ENCODE measurements at places on chromosomes 2 and 18.

DNA sequence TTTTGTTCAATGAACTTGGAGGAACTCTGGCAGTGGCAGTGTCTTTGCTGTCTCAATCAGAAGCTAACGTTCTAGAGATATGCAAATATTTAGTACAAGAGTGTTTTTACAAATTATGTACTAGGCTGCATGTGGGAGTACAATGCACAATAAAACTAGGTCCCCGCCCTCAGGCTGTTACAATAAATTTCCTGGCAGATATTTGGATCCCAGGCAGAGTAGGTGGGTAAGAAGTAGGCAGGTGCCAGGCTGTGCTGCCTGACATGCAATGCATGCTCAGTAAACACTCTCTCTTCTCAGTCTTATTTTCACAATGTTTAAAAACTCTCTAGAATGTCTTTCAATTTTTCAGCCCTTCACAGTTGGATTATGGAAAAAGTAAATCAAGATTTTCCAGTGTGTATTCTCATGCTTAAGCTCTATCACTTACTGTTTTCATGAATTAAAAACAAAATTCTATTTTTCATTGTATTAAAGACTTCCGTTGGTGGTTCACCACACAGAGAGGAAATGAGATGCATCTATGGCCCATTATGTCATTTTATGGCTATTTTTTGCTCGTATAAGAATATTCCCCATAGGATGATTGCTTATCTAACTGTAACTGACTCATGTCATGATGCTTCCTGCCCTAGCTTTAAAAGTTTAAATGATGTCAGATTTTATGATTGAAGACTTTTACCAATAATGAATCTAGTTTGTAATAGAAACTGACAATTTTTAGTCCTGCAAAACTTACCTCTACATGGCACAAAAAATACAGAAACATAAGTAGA lies 346.1 kb downstream of the RND3 start:
- DNase-seq = no peak

DNA sequence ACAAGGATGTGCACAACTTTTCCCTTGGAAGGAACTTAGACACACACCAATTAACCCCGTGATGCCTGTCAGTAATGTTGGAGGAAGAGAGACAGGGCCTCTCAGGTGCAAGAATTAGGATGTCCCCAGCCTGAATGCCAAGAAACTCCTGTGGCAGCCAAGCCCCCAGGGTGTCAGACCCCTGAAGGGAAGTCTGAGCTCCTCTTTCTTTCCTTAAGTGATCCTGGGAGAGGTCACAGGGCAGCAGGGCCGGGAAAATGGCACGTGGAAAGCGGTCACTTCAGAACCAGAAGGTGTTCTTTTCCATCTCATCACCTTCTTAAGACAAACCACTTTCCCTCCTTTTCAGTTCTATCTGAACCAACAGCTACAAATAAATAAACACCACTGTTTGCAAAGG lies 185.9 kb downstream of the ANAPC1 start:
- DNase-seq = no peak

DNA sequence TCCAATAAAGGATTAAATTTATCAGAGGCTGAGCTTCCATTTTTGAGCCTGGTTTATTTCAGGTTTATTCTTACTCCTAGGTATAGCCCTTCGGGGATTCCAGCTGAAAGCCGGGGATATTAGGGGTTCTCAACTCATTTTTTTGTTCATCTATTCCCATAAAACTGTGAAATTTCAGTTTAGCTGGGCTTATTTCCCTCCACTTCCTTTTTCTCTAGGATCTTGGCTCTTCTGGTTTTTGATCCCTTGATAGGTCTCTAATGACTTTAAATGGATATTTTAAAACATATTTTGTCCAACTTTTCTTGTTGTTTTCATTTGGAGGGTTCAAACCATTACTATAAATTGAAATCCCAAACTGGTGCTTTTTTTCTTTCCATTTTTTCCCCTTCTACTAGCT lies 23.6 kb upstream of the ZNF512 start:
- DNase-seq = no peak

DNA sequence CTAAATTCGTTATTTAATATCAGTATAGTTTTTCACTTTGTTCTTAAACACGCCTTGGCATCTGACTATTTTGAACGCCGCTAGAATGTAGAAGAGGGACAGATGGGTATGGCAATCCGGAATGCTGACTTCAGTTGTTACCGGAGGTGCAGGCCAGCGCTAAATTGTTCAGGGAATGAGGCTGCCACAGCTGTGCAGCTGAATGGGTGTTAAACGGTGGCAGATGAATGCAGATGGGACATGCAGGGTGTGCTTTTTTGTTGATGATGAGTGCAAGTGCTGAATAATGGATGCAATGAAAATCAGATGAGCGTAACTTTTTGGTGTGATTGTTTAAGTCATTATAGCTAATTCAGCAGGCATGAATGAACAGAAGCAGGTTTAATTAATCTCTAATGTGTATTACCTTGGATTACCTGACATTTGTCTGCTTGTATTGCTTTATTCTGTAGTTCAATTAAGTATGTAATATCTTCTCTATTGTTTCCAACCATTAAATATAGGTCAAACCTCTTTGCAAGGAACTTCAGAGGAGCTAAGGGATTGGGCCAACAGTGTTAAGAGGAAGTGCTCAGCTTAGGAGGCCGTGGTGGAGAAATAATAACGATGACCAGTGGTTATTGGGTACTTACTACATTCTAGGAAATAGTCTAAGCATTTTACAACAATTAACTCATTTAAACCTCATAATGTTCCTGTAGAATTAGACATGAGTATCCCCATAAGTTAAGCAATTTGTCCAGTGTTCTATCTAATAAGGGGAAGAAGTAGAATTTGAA lies 11.9 kb upstream of the CREG2 start:
- DNase-seq = no peak

- DNase-seq = no peak
These were observed 52.5 kb upstream of the FAM136A start for GRCh38 chr2:70354264-70354949.

DNA sequence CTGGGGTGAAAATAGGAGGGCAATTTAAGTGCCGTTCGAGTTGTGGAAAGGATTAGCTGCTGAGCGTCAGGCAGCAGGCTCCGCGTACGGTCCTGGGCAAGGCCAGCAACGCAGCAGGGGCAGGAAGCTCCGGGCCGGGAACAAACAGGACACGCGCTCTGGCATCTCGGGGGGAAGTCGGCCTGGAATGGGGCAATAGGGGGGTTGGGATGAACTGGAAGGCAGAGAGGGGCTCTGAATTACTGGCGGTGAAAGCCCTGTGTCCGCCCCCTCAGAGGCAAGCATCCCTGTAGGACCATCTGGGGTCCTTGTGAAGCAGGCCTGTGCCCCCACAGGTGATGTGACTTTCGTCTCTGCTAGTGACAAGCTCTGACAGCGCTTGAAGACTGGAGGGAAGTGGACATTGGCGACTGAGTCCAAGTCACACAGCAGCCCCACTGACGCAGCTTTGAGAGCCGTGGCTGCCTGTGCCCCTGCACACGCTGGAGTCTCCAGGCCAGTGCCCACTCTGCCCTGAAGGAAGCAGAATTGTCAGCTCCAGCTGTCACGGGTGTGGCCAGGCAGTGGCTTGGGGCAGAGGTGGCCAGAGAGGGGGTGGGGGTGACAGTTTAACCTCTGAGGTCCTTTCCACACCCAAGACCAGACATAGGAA lies 22.3 kb downstream of the GPR35 start:
- no peak for DNase-seq

GRCh38 chr2:107325981-107326786 lies 440.2 kb upstream of the ST6GAL2 start:
- DNase-seq = no peak

- DNase-seq = peak; percentile 93
These were observed 134.8 kb downstream of the DDX1 start for GRCh38 chr2:15726321-15727057.

DNA sequence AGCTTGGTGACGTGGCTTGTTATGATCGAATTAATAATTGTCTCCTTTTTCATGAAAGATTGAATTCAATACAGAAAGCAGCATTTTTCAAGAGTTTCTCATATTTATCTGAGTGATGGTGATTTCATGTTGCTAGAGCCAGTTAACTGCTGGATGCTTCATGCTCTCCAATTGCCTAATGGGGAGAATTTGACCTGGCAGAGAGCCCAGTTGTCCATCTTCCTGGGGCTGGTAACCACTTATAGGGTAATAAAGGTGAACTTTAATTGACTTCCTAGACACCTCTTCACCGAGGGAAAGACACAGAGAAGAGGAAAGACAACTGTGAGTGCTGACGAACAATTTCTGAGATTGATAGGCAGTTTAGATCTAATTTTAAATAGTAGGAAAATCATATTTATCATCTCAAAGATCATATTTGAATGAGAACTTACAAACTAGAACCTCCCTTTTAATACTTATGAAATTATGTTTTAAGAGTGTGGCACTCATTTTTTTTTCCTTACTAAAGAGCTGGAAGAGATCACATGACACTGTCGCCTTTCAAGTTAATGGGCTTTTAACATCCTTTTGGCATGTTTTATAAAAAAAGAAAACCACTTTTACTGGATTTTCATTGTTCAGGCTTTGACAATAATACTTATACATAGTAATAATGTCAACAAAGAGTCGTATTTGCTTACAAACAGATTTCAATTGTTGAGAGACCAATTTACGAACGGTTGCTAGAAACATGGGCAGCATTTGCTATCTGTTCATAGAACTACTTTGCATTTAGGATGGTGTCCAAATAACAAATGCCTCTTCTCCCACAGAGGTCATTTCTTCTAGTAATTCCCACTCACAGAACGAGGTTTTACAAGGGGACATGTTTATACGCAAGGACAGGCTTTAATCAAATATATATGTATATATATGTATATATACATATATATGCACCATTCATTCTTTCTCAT lies 153.3 kb downstream of the RAPGEF4 start:
- DNase-seq = no peak

GRCh38 chr2:187698374-187699110 lies 144.3 kb upstream of the TFPI start:
- no peak for DNase-seq

DNA sequence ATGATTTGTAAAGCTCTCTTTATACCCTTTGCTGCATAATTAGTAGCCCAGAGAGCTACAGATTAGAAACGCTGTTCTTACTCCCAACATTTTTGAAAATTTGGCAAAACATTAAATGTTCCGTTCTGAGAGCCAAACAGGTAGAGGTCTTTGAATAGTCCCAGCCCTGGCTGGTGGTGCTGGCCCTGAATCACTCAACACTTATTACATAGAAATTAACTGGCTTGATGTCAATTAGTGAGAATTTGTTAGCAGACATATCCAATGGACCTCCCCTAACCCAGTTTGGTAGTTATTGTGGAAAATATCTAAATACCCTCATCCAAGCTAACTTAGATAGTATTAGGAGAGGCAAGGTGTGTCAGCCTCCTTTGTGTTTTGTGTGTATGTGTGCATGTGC lies 440.7 kb downstream of the MTX2 start:
- no peak for DNase-seq

- peak; percentile 75 for DNase-seq
These were observed 13.1 kb upstream of the LHCGR start for GRCh38 chr2:48768669-48769068.

DNA sequence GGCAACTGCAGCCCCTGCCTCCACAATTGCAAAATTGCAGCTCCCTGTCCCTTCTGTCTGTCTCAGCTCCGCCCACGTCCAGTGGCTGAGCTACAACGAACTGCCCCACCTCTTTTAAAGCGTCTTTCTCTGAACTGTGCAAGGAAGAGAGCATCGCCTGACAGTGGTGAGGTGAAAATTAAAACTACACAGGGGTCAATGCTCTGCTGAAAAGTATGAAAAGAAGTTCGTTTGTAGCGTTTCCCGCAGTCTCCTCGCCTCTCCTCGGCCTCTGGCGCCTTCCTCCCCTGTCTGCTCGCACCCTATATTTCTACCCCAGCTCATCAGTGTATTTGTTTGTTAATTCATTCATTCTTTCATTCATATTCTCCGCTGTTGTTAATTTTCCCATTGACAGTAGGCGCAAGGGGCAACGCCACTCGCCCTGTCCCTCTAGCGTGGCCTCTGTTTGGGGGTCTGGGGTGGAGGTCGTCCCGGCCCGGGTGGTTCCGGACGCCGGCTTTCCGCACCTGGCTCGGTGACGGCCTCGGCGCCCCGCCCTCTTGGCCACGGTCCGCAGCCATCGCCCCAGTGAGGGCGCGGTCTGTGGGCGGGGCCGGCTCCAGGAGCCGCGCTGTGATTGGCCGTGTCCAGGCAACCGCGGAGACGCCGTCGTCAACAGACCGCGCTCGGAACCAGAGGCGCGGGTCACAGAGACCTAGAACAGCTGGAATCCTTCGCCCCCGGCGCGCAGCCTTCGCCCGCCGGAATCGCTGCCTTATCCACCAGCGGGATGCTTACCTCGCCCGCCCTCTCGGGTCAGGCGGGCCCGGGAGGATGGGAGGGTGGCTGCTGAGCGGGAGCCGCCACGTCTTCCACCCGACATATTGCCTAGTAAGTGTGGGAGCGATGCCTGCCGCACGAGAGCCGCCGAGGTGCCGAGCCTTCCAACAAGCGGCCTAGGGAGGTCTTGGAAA lies at the start of gene VWA3B:
VWA3B (plus strand) TSS at position 677 of the 956 bp plus-strand sequence. CDS start 5,926 bp downstream, outside the sequence.
- DNase-seq = no peak
